Caco-2 (cell line): ENCODE measurements at places on chromosomes 6 and 20. TPM values are rescaled to one million over a fixed set of nuclear protein-coding genes. Genes with fewer than 3 reads are reported as not detected.

Gene TRIM40
- not detected in 2 replicates for total RNA-seq

Gene EPPIN
- not detected in 2 replicates for total RNA-seq

Gene TFB1M
- total RNA-seq: 35.7 and 38.4 TPM in 2 replicates

Gene APOBEC2
- total RNA-seq: 2.5 and 4.8 TPM in 2 replicates

Gene PKIB
- 18.6 and 18.8 TPM in 2 replicates for total RNA-seq

Gene CTCFL
- total RNA-seq: not detected in 2 replicates

Gene ADAM33
- 0.12 and 0.23 TPM in 2 replicates for total RNA-seq

Gene NNAT
- not detected in 2 replicates for total RNA-seq

Gene ENPP4
- 2.7 TPM in 2 replicates for total RNA-seq
